ENCODE measurements at places on chromosomes 5 and 9.

DNA sequence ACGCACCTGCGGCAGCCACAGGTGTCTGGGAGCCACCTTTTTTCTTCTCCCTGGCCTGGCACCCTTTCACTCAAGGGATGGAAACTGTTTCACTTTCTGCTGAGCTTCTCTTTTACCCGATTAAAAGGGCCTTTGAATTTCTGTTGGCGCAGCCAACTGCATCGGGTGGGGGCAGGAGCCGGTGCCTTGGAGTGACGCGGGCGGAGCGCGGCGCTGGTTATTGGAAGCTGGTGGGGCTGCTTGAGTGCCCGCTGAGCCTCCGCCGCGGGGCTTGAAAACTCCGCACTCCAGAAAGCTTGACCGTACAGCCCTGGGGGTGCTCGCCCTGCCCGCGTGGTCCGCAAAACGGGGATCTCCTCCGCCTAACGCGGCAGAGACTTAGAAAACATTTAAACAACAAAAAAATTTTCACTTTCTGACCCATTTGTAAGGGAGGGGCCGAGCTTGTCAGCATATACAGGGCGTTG is 52.0 kb upstream of the TJP2 start:
- peak; percentile 19 for DNase-seq

GRCh38 chr5:167967494-167968177 is 323.8 kb upstream of the WWC1 start:
- no peak for DNase-seq

GRCh38 chr9:745761-746380 is 95.6 kb upstream of the DMRT1 start:
- DNase-seq, result no peak

- DNase-seq, result no peak
Observed at GRCh38 chr5:73282923-73283322, 109.9 kb downstream of the TMEM174 start.

DNA sequence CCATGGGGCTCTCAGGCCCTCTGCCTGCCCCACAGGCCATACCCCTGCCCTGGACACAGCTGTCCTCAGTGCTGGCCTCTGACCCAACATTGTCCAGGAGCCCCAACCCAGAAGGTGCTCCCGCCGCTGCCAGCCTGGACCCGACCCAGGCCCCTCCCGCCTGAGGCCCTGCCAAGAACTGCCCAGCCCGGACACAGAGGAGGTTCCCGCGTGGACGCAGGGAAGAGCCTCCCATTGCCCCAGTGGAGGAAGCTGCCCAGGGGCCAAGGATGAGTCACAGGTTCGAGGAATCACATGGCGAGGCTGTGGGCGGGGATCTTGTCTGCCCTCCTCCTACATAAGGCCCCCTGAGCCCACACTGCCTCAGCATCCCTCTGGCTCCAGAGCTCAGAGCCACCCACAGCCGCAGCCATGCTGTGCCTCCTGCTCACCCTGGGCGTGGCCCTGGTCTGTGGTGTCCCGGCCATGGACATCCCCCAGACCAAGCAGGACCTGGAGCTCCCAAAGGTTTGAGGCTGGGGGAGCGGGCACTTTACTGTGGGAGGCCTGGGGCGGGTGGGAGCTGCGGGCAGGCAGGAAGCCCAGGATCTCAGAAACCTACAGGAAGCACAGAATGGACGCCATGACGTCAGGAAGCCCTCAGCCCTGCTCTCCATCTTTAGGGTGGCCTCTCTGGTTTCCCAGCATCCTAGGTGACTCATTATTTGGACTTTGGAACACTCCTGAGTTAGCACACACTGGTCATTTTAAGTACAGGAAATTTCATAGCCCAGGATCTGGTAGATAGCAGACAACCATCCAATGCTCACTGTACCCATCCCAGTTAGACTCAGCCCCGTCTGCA is at the start of gene PAEP:
PAEP (plus strand) TSS at position 366 of the 844 bp plus-strand sequence.
- DNase-seq, result no peak

DNA sequence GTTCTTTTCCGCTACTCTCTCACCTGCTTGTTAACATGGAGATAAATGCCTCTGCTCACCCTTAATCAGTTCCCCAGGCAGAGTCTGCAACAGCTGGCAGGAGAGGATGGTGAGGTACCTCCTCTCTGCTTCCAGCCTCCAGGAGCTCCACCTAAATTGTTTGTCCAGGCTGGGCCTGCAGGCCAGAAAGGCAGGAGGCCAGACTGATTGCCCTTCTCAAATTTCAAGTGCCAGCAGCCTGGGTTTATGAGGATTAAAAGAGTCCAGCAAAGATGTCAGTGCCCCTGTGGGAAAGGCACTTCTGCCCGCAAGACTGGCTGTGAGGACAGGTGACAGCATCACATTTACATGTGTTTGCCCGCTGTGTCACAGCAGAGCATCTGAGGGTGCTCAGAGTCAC is 19.8 kb downstream of the CORO2A start:
- no peak for DNase-seq

- no peak for DNase-seq
Observed at GRCh38 chr5:99176186-99176585, 247.4 kb upstream of the CHD1 start.

- DNase-seq, result no peak
Observed at GRCh38 chr9:68705531-68706362, 707 bp downstream of the PIP5K1B start.

DNA sequence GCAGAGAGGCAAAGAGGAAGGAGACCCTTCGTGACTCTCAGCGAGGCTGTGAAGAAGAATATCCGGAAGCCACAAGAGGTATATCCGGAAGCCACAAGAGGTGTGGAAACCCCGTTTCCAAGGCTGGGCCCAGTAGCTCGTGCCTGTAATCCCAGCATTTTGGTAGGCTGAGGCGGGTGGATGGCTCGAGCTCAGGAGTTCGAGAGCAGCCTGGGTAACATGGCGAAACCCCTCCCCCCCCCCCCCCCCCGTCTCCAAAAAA is 612 bp upstream of the BBLN start:
- DNase-seq, result peak; percentile 41

DNA sequence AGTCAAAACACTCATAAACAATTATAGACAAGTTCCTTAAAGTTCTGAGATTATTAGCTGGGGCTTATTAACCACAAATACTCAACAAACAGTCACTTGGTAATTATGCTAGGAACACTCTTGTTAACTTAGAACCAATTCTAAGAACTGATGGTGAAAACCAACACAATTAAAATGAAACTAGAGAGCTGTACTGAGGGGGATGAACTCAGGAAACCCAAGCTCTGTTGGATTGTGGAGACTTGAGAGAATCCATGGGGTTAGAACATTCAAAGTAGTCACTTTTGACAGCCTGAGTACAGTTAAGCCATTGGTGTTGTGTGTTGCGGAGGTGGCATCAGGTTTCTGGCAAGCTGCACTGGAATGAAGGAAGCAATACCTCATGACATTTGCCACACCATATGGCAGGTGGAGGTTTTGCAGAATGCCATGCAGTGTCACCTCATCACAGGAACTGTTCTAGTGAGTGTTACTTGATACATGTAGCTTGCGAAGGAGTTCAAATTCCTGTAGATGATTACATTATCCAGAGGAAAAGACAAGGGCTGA is 480.9 kb upstream of the CD180 start:
- DNase-seq, result no peak

GRCh38 chr9:134425812-134426211 is 99.6 kb downstream of the RXRA start:
- no peak for DNase-seq

DNA sequence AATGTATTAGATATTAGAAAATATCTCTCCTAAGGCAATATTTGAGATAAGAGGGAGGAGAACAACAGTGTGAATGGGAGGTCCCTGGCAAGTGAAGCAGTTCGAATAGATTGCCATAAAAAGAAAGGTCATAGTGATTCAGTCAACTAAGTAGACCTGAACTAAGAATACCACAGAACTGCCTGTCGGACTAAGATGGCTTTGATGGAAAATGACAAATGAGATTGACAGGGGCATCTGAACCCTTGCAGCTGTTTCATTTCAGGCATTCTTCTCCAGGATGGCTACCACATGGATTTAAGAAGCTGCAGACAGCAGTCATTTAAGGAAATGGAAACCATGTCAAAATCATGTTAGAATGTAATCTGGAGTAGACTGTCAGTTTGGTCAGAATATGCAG is 308.4 kb upstream of the MEF2C start:
- no peak for DNase-seq

GRCh38 chr5:176750144-176750543 is 60.2 kb upstream of the UNC5A start:
- DNase-seq, result no peak

GRCh38 chr5:7755958-7756357 is 95.0 kb downstream of the CFAP90 start:
- DNase-seq, result no peak

DNA sequence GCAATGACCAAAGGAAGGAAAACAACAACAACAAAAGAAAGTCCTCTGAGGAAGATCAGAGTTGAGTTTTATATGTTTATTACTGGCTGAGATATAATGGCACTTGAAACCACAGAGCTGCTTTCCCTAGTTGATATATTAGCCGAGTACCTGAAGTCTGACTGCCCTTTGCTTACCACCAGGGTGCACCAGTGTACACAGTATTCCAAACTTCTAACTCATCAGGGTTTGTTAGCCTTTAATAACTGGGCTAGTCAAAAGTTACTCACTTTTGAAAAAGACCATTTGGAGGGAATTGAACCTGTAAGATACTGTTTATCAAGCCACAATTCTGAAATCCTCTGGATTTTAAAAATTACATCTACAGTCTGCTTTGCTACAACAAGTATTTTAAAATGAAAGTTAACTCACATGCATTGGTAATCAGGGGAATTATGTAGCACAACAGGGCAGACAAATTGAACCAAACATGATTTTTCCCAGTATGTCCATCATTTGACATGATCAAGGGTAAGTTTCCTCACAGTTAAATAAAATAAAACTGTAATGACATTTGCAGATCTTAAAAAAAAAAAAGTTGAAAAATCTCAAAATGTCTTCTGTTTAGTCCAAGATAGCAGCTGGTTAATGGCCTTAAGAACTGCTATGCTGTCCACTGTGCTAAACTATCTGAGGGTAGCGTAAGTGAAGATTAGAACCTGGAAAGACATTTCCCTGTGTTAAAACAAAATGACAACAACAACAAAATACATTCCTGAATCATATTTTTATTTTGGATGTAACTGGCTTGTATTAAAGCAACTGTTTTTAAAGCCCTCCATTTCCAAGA is 57.3 kb upstream of the C6 start:
- no peak for DNase-seq

DNA sequence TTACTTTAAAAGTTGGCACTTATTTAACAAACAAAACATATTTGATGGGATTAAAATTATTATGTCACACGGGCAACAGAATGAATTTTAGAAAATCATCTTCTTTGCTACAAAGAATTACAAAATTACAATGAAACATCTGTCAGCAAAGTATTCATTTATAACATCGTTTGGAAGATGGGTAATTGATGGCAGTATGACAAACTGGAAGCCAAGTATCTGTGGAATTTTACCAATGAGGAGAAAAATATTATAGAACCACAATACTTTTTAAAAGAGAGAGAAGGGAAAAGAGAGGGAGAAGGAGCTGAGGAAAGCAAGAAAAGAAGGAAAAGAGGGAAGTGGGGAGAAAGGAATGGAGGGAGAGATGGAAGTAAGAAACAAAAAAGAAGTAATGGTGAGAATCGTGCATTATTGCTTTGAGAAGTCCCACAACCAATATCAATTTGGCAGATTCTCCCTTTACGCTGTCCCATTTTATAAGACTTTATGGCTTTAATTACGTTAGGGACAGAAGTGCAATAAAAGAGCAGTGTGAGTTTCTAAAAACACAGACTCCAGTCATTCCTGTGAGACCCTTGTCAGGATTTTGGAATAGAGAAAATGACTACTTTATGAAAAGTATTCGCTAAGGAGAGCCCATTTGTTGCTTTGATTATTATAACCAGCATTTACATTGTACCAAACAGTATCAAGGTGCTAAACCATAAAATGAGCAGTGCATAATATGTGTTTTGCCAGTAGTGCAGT is 76.7 kb downstream of the LURAP1L start:
- DNase-seq, result no peak

- DNase-seq, result no peak
Observed at GRCh38 chr9:136185596-136186366, 19.1 kb downstream of the LHX3 start.

DNA sequence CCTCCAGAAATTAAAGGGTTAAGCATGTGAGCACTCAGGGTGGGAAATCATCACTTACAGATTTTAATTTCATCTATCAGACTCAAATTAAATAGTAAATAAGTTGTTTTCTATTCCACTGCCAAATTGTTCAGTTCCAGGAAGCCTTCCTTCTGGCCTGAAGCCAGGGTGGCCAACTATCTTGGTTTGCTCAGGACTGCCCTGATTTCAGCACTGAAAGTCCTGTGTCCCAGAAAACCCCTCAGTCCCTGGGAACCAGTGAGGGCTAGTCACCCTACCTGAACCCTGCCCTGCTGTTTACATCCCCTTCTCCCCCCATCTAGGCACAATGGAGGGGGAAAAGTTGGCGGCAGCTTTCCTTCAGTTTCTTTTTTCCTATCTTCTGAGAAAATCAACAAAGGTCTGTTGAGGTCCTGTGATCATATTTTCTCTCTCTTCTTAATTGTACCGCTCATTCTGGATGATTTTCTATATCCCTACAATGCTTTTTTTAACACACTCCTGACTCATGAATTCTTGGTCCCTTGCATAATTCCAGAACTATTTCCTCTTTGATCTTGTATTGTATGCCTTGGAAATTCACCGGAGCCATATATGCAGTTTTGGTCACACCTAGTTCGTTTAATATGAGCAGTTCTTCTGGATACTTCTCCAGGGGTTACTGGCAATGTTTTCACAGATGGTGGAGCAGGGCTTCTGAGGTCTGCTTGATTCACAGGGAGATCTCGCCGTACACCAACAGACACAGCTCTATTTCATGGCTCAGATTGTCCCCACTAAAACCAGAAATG is 103.8 kb downstream of the MAP1B start:
- no peak for DNase-seq

DNA sequence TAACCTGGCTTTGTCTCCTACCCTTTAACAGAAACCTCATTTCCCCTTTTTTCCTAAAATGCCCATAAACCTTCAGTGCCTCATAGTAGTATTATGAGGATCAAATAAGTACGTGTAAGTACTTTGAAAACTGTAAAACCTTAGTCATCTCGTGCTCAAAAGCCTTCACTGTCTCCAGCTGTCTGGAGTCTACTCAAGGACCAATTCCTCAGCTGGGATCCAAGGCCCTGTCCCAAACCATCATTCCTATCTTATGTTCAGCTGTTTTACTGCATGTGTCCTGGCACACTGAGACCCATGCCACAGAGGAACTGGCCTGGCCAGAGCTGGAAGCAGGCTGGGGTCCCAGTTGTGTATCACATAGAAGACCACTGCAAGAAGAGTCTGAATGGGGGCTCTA is 15.9 kb downstream of the ADAMTSL1 start:
- no peak for DNase-seq

DNA sequence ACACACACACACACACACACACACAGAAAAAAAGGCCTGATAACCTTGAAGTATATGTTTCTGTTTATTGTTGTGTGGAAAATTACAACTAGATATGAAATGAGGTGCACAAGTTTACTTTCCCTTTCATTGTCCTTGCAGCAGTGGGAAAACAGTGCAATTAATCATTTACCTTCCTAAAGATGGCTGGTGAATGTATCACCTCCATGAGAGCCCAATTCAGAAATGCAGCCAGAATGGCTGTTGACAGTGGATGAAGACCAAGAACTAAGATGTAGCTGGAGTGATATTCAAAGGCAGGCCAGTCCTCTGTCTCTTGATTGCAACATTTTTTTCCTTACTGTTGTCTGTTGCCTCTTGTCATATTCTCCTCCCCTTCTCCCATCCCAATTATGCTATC is 49.6 kb upstream of the EIF4EBP3 start:
- DNase-seq, result no peak

Data from effector CD4-positive, alpha-beta T cell (primary cell).